Natural killer cell treated with Interleukin-12 subunit alpha and Interleukin-12 subunit beta and Interleukin-15 and Interleukin-18, amount 100 ng/mL, for 72 hours (primary cell): ENCODE measurements at places on chromosomes 5 and 9. TPM values are rescaled to one million over a fixed set of nuclear protein-coding genes. Genes with fewer than 3 reads are reported as not detected.

Gene PCDHA4
- total RNA-seq: not detected

DNA sequence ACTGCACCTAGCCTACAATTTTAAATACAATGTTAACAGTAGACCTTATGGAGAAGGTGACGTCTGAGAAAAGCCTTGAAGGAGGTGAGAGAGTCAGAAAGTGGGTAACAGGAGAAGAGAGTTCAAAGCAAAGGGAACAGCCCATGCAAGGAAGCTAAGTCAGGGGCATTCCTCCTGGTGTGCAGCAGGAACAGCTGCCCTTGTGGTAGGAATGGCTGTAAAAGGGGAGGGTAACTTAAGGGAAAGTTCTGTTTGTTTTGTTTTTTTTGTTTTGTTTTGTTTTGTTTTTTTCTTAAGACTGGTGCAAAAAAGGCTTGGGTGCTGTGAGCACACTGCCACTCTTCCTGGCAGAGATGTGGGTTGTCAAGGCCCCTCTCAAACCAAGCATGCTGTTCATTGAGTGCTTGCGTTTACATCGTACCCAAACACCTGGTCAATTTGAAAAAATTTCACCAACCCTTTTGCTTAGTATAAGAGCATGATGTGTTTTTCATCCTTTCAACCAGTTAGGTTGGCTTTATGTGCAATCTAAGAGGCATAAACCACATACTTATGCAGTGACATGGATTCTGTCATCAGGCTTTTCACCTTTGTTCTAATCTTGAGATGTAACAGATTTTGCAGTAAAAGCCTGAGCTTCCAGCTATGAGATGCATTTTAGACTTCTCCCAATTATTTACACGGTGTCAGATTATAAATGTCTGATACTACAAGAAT, 279.7 kb downstream of the GLIS3 start:
- no peak for DNase-seq

DNA sequence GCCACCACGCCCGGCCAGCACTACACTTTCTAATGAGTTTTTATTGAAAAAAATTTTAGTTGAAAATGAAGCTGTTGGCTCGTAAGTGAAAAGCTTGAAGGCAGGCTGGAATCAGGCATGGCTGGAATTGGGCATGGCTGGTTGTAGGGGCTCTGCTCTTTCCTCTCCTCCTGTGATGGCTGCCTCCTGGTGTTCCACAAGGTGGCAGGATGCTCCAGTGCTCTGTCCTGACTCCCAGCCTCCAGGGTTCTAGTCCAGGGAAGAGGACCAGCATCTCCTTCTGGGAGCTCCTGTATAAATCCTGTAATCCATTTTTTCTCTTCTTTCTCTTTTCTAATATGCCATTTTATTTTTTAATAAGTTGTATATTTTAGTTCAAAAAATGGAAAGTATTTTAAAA, 57.2 kb upstream of the DHFR start:
- DNase-seq: no peak

Gene SLC35D2
- total RNA-seq: 4.2 TPM
